NT2/D1 (cell line): ENCODE measurements at places on chromosomes 13 and 19.

GRCh38 chr19:11023016-11023415, 62.2 kb downstream of the SMARCA4 start:
- DNase-seq: no peak

- no peak for DNase-seq
Measured at GRCh38 chr13:45700971-45701900, 884 bp upstream of the CBY2 start.

DNA sequence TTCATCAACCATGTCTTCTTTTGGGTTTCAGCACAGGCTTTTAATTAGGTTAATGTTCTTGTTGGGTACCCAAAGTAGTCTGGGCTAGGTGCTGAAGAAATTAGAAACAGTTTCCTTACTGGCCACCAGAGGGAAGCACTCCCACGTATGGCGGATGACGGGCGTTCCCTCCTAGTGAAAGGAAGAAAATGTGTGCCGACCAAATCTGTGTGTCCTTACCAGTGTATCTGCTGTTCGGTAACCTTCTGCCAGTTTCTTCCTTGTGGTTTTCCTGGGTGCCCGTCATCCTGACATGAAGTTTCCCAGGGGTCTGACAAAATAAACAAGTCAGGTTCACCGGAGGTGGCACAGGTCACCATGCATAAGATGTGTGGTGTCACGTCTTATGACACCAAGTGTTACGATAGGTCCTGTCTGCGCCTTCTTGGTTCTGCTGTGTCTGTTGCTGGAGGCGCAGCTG, 6.0 kb upstream of the WDR88 start:
- DNase-seq: peak; percentile 38

- no peak for DNase-seq
Measured at GRCh38 chr13:41601718-41602445, 144.5 kb downstream of the RGCC start.

DNA sequence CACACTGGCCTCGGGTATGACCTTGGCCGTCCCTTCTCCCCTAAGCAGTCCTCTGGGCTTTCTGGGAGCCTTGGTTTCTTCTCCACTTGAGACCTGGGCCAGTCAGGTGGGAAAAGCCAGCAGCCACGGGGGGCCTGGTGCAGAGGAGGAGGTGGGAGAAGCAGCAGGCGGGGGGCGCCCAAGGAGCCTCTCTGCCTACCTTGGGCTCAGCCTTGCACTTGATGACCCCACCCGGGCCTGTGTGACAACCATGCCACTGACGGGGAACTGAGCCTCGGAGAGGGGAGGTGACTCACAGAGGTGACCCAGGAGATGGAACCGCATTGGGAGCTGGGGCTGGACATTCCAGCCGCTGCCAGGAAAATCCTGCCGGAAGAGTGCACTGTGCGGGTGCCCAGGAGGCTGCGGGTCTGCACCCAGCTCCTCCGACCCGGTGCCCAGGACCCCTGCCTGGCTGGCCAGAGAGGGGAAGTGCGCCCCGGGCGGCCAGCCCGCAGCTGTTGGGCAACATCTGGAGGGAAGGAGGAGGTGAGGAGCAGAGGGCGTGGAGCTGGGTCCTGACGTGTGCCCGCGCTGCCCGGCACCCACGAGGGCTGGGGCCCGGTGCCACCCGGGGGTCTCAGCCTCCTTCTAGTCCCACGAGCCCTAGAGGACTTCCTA, 23.4 kb upstream of the SLC7A10 start:
- no peak for DNase-seq

DNA sequence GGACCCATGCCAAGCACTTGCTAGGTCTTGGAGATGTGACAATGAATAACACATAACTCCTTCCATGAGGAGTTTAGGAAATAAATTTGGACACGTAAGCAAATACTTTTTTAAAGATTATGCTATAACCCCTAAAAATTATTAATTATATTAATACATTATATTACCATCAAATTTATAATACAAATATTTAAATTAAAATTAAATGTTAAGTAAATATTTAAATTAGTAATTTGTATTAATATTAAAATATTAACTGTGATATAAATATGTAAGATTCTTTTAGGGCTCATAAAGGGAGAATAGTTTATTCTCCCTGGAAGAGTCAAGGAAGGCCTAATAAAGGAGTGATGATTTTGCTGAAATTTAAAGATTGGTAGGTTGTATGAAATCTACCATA, 121.1 kb downstream of the RAP2A start:
- DNase-seq: no peak

- DNase-seq: no peak
Measured at GRCh38 chr13:37168926-37169325, 63.5 kb upstream of the CSNK1A1L start.

DNA sequence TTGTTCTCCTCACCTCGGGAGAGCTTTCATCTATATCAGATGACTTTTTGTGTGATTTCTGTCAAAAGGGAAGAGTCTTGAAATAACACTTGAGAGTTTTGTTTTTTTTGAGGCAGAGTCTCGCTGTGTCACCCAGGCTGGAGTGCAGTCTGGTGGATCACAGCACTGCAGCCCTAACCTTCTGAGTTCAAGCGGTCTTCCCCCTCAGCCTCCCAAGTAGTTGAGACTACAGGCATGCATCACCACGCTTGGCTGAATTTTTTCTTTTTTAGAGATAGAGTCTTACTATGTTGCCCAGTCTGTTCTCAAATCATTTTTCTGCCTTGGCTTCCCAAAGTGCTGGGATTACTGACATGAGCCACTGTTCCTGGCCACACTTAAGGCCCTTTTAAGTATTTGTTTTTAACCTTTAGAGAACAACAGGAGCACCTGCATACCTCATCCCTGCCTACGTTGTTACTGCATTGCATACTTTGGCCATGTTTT, 11.4 kb downstream of the NDFIP2 start:
- no peak for DNase-seq

DNA sequence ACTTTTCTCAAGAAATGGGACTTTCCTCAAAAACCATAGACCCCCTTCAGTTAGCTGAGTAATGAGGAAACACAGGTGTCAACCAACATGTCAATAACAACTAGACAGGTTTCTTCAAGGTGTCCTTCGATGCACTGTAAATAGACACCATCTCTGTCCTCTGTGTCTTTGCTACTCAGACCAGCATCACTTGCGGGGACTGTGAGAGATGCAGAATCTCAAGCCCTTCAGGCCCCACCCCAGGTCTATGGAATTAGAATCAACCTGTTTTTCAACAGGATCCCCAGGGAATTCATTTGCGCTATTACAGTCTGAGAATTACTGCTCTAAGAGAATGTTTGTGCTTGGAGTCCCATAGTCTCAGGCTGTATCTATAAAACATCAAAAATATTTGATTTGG, 469.9 kb downstream of the COG6 start:
- no peak for DNase-seq

GRCh38 chr19:49579947-49580263, 451 bp downstream of the NOSIP start:
- DNase-seq: no peak

- no peak for DNase-seq
Measured at GRCh38 chr13:31136724-31137123, 25.0 kb downstream of the HSPH1 start.

DNA sequence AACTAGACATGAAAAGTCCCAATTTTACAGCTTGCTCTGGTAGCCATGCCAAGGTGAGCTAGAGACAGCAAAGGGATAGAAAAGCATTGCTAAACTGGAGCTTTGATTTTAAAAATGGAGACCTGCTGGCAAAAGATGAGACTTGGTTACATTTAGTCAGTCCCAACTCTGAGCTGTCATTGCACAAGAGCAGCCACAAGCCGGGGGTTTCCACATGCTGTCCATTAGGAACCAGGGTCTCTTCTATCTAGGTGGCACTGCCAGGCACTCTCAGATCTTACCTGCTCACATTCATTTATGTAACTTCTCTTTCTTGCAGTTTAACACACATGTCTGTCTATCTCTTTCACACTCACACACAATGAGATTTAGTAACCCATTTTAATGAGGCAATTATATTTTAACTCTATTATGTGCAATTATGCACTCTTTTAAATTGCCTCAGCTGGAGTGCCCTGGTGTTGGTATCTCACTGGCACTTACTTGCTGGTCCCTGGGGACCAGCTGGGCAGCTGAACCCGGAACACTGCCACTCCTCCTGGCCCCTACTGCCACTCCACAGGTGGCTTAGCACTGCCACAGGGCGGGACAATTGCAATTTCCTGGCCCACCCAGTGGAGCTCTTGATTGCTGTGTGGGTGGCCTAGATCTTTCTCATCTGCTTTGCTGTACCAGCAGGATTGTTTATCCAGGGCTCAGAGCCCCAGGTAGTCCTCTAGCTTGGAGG, 112.5 kb downstream of the COG6 start:
- DNase-seq: no peak

- no peak for DNase-seq
Measured at GRCh38 chr13:33110713-33111413, 94.6 kb downstream of the KL start.

GRCh38 chr13:51147732-51148131, 36.7 kb upstream of the C13orf42 start:
- DNase-seq: no peak

- DNase-seq: no peak
Measured at GRCh38 chr13:52665325-52665724, 12.7 kb downstream of the SUGT1 start.

GRCh38 chr13:99022941-99023340, 45.1 kb upstream of the DOCK9 start:
- no peak for DNase-seq

- no peak for DNase-seq
Measured at GRCh38 chr13:78836238-78836784, 177.4 kb upstream of the OBI1 start.

- DNase-seq: peak; percentile 6
Measured at GRCh38 chr13:57437587-57437986, 194.0 kb upstream of the PCDH17 start.

GRCh38 chr19:35944556-35944955, 8.4 kb downstream of the LRFN3 start:
- no peak for DNase-seq

GRCh38 chr19:275000-275399, 16.2 kb downstream of the PLPP2 start:
- DNase-seq: no peak

DNA sequence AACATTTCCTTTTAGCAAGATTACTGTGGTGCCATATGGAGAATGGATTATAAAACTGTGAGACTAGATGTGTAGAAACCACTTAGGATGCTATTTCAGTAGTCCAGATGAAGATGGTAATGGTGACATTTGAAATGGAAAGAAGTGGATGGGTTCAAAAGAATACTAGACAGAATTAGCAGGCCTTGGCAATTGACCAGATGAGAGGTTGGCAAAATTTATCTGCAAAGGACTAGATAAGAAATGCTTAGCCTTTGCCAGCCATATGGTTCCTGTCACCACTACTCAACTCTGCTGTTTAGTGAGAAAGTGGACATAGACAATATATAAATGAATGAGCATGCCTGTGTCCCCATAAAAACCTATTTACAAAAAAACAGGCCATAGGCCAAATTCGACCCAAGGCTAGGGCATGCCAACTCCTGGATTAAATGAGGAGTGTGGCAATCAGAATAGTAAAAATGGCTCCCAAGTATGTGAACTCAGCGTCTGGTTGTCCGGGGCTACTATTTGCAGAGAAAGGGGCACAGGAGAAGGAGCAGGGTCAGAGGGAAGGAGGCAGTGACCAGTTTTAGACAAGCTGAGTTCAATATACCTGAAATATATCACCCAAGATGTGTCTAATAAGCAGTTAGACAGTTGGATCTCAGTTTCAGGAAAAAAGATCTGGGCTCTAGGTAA, 98.4 kb downstream of the ENOX1 start:
- DNase-seq: no peak

GRCh38 chr19:17420475-17420924, 653 bp downstream of the MVB12A start:
- no peak for DNase-seq

- DNase-seq: peak; percentile 47
Measured at GRCh38 chr19:33767898-33768413, 28.7 kb upstream of the KCTD15 start.

DNA sequence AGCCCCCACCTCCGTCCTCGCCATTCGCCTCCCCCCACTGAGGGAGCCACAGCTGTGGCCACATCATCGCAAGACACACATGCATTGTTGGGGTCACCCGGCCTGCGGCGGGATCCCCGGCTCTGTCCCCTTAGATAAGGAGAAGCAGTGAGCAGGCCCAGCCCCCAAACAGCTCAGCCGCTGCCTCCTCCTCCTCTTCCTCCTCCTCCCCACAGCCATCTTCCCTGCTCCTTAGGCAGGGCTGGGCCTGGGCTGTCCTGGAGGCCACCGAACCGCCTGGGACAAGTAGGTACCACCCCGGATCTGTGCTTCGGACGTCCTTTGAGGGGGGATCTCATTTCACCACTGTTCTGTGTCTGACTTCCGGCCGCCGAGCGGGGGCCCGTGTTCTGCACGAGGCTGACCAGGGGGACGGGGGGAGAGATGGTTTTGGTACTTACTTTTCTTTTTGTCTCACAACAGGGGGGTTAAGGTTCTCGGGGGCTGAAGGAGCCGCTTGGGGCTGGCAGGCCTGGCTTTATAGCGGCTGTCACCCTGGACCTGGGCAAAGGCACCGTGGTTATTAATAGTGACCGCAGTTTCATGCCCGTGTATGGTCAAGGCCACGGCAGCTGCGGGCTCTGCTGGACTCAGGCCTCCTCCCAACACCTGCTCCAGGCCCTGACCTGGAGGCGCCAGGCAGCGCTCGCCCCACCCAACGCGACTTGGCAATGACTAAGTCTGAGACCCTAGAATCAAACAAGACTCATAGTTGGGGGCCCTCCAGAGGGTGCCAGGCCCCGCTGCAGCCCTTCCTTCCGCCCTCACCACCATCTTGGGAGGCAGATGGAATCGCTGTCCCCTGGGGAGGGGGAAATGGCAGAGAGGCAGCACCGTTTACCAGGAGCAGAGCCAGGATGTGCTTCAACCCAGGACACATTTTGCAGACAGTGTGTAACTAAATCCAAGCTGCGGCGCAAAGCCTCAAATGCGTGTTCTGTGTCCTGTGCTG, 18.3 kb downstream of the NMRK2 start:
- no peak for DNase-seq

GRCh38 chr19:13025819-13026456, 30.7 kb downstream of the NFIX start:
- no peak for DNase-seq

GRCh38 chr19:18321734-18322102, 1.2 kb downstream of the LSM4 start:
- DNase-seq: no peak

- DNase-seq: no peak
Measured at GRCh38 chr13:100561158-100561499, 27.5 kb downstream of the GGACT start.

DNA sequence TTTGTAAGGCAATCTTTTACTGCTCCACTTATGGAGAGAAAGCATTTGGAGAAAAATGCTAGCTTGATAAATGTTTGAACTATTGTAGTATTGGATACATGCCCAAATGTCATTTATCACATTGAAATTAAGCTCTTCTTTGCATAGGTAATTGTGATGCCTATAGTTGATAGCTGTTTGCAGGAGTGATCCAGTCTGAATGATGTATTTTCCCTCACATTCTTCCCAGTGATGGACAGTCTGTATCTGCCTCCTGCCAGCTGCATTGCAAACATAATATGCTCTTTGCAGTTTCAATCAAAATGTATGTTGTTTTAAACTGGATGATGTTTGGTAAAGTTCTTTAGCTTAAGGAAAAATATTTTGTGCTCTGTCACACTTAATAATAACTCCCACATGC, 89.8 kb downstream of the EDNRB start:
- no peak for DNase-seq
